SK-MEL-5 (cell line): ENCODE measurements at places on chromosomes 16 and 17. TPM values are rescaled to one million over a fixed set of nuclear protein-coding genes. Genes with fewer than 3 reads are reported as not detected.

Gene PPY
- total RNA-seq, result 1.3 TPM in 1 of 2 replicates, not detected in the other

Gene AOC3
- total RNA-seq, result 0.26 TPM in 1 of 2 replicates, not detected in the other

Gene ATAD5
- 3.6 and 4.9 TPM in 2 replicates for total RNA-seq

Gene KRT13
- total RNA-seq, result not detected in 2 replicates

Gene NACA2
- total RNA-seq, result not detected in 2 replicates

Gene ADAM11
- 7.6 and 8.6 TPM in 2 replicates for total RNA-seq

Gene XAF1
- 1.0 and 1.4 TPM in 2 replicates for total RNA-seq

Gene RRAD
- total RNA-seq, result not detected in 2 replicates

Gene ACD
- total RNA-seq, result 17.4 and 18.3 TPM in 2 replicates

Gene TXNDC17
- total RNA-seq, result 136 and 201 TPM in 2 replicates

Gene CTRB1
- total RNA-seq, result not detected in 2 replicates

Gene CTRB2
- total RNA-seq, result not detected in 2 replicates

Gene CDC6
- total RNA-seq, result 54.7 TPM in 2 replicates

Gene CA7
- total RNA-seq, result not detected in 2 replicates

Gene FBXW10
- total RNA-seq, result not detected in 2 replicates

Gene HIGD1B
- total RNA-seq, result not detected in 2 replicates

Gene CCL4
- not detected in 2 replicates for total RNA-seq

Gene PIPOX
- total RNA-seq, result 0.21 TPM in 1 of 2 replicates, not detected in the other

Gene NPB
- total RNA-seq, result 0.08 and 0.34 TPM in 2 replicates

Gene TMEM114
- not detected in 2 replicates for total RNA-seq

Gene ANKS4B
- total RNA-seq, result not detected in 2 replicates
